ENCODE measurements at places on chromosomes 3 and 15.

DNA sequence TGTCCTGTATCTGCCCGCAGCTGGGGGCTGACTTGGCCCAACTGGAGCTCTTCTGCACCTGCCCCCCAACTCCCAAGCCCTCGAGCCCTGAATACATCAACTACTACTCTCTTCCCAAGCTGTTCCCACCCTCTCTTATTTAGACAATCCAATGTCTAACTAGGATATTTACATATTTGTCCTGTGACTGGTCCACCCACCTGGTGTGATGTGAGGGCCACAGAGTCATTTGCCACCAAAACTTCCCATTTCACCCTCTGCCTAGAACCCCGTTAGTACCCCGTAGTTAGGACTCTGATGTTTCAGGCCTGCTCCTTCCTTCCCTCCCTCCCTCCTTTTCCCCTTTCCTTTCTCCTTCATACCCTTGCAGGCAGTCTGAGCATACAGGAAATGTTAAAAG lies 6.4 kb downstream of the CPLX3 start:
- no peak for DNase-seq

GRCh38 chr3:69558912-69559311 lies 173.0 kb upstream of the FRMD4B start:
- no peak for DNase-seq

DNA sequence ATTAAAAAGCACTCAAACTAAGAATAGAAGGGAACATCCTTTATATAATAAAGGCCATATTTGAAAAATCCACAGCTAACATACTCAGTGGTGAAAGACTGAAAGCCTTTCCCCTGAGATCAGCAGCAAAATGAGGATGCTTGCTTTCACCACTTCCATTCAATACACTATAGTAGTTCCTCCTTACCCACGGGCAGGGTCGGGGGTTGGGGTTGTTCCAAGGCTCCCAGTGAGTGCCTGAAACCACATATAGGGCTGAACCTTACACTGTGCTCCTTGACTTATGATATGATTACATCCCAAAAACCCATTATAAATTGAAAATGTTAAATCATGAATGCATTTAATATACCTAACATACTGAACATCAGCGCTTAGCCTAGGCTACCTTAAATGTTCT lies 37.7 kb downstream of the ALDH1L1 start:
- DNase-seq = no peak

DNA sequence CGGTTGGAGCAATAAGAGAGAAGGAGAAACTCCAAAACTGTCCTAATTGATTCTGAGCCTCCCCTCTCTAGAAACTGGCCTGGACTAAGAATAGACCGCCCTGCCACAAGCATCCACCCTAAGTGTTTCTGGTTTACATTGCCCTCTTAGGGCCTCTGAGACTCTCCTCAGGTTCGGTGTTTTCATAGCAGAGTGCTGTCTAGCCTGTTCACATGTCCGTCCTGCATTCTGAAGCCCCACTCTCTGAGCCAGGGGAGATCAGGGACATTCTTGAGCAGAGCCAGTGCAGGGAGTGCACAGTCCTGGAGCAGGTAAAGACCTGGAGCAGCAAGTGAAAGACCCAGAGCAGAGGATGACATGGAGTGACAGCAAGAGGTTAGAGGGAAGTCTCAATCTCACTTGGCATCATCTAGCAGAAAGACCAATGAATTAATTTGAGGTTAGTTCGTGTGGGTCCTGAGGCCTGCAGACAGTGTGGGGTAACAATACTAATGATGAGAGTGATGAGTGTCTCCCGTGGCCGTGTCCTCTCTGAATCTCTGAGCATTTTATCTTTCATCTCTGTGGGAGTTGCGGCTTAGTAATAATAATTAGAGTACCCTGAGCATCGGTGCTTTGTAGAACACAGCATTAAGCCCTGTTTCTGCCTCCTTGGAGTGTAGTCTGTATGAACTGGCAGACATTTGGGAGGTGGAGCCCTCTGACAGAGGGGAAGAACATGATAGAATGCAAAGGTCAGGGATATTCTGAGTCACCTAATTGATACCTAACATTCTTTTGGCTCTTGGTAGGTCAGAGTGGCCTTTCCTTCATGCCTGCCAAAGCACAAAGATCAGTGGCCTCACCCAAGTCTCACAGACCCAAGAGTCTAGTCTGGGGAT lies 24.6 kb downstream of the MAPKBP1 start:
- DNase-seq = no peak

GRCh38 chr15:35713733-35714132 lies 167.8 kb upstream of the DPH6 start:
- no peak for DNase-seq

DNA sequence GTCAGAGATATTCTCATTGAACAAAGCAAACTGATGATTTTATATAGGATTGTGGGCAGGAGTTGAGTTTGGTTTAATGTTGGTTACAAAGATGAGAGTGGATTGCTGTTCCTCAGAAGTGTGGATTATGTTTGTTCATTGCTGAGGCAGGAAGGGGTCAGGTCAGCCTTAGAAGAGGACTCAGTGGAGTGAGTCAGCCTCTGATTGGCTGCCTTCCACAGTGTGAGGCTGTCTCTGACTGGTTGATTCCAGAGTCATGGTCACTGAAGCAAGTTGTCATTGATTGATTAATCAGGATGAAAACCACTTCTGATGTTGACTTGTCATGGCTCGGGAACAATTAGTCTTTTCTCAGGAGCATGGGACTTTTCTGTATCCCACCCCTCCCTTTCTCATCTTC lies 36.2 kb downstream of the KBTBD12 start:
- no peak for DNase-seq

- DNase-seq = no peak
Observed at GRCh38 chr15:100101426-100102089, 240.2 kb downstream of the ADAMTS17 start.

- no peak for DNase-seq
Observed at GRCh38 chr3:58342676-58343075, 10.0 kb downstream of the PXK start.

GRCh38 chr3:196181127-196181546 lies 30.1 kb downstream of the ZDHHC19 start:
- no peak for DNase-seq

GRCh38 chr3:34783876-34784275 lies 855.4 kb upstream of the ARPP21 start:
- DNase-seq = no peak

DNA sequence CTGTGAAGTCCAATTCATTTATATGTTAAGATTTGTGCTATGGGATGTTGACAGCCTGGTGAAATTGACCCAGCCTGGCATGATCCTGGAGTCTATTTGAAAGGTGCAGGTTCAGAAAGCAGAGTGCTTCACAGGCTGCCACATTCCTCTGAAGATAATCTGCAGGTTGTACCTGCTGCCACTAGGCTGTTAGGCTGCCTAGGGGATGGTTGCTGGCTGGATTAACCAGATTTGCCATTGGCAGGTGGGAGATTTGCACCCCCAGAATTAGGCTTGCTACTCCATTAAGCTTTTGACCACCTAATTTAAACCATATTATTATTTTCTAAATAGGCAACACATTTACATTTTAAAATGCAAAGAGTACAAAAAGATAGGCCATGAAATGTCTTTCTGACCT lies 85.8 kb upstream of the RASGRP1 start:
- DNase-seq = no peak

DNA sequence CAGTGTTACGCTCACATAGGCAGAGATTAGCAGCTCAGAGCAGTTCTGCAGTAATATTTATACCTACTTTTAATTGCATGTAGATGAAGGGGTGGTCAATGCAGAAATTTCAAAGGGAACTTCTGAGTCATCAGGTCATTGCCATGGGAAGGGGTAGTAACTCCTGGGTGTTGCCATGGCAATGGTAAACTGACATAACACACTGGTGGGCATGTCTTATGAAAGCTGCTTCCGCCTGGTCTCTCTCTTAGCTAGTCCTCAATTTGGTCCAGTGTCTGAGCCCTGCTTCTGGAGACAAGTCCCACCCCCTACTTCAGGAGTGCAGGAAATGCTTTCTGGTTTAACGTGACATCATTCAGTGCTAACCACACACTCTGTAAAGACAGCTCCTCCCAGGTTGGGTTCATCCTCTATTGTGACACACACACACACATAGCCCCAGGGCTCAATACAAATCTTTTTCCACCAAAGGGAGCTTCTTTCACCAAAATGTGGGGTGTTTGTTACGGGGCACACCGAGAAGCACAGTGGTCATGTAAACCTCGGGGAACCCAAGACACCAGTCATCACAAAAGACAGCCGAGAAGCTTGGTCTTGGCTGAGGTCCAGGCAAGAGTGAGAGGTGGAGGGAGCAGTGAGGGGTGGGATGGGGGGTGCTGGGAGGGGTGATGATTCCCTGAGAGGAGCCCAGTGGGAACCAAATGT lies 74.5 kb downstream of the TLE3 start:
- DNase-seq = no peak

- DNase-seq = no peak
Observed at GRCh38 chr3:53490459-53490968, 3.9 kb upstream of the CACNA1D start.

GRCh38 chr15:51600114-51600513 lies 22.5 kb downstream of the DMXL2 start:
- no peak for DNase-seq

DNA sequence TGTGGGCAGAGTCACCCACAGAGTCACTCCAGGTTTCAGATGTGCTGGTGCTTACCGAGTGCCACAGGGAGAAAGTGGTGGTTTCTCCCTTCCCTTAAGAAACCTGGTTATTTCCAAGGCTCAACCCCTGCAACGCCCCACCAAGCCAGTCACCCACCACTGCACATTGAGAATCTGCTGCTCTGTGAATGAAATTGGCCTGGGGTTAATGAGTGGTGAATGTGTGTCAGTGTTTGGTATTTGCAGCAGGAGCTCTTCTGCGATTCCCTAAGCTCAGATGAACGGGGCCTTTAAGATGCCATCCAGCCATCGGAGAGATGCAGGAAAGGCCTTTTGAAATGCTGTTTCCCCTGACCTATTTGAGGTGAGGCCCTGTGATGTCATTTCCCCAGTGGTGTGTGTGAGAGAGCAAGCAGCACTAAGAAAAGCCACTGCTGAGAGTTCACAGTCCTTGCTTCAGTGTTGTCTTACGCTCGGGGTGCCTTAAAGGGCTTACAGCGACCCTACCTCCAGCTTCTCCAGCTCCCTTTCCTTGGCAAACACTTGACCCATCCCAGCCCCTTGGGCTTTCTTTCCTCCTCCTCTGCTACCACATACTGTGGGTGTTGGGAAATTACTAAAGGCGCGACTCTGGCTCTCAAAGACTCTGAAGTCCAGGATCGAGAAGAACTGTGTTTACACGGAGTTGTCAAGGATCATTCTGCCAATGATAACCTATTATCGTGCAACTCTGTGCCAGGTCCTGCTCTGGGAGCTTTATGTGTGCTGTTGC lies 68.9 kb downstream of the SMAD3 start:
- no peak for DNase-seq

GRCh38 chr15:47917881-47918280 lies 200.6 kb downstream of the SEMA6D start:
- no peak for DNase-seq

DNA sequence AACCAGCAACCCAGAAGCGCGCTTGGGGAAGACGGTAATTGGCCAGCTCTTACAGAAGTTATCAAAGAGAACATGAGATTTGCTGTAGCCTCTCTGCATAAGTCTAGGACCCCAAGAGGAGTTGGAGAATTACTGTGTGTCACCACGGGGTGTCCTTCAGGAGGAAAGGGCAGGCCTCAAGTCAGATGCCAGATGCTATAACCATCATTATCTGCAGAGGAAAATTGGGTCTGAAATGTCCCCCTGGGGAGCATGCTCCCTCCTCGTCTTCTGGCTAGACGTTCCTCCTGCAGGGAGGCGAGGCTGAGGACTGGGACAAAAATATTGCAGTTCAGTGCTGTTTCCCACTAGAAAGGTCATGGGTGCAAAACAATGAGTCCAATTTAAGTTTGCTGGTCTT lies 380.5 kb upstream of the CFAP20DC start:
- DNase-seq = no peak

GRCh38 chr3:71304684-71305083 lies 278.8 kb downstream of the FOXP1 start:
- no peak for DNase-seq

GRCh38 chr3:136207489-136208115 lies 11.5 kb upstream of the MSL2 start:
- DNase-seq = no peak

- no peak for DNase-seq
Observed at GRCh38 chr3:132033471-132033870, 1.3 kb downstream of the CPNE4 start.

DNA sequence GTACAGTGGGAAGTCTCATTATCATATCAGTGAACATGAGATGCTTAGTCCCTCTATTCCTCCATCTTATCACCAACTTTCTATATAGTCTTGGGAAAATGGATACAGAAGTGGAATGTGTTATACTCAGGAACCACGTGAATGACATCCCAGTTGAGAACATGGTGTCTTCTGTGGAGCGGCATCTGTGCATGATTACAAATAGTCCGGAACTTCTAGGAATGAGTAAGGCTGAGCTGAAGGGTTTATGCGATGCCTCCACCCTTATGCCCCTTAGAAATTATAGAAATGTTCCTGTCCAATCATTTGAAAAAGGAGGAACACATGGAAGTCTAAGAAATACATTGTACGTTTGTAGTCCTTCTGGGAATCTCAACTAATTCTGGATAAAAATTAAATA lies 64.8 kb upstream of the TMEM108 start:
- no peak for DNase-seq

DNA sequence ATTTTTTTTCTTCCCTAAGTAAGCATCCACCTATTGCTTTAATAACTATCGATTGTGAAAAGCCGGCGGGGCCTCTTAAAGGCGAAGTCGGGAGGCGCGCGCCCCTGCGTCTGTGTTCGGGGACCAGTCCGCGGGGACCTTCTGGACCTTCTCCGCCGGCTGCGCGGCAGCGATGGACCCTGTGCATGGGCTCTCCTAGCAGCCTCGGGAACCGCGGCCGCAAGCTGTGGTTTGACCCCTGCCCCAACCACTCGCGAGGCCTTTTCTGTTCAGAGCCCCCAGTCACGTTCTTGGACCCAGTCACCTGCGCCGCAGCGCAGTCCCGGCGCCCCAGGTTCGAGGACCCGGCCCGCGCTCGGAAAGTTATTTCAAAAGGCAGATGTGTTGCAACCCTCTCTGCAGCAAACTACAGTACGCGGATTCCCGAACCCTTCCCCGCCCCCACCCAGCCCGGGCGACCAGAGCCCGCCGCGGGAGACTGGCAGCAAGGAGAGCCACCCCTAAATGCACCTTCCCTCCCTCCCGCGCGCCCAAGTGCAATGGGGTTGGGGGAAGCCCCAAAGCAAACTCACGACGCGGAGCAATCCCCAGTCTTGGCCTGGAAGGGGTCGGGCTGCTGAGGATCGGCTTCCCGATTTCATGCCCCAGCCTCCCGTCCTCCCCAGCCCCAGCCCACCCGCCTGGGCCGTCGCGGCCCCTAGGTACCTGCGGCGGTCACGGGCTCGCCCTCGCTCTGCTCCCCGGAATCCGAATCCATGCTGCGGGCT lies 684 bp downstream of the TNFAIP8L3 start:
- peak; percentile 76 for DNase-seq

DNA sequence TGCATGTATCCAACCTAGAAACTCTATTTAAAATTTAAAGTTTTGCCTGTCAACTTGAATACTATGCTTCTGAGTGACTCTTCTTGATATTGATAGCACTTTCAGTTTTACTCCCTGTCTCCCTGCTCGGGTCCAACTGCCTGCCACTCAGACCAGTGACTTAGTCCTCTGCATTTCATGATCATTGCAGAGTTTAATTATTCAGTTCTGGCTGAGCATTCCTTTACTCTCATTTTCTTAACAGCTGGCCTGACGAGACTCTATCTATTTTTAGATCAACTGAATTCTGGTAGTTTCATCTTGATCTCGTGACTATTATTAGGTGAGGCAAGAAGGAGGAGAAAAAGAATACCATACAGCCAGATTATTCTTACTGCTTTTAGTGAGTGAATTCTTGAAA lies 617.4 kb downstream of the SI start:
- DNase-seq = no peak

GRCh38 chr15:65630760-65631159 lies 9.0 kb downstream of the SLC24A1 start:
- no peak for DNase-seq

- DNase-seq = no peak
Observed at GRCh38 chr15:39199076-39199475, 381.8 kb upstream of the THBS1 start.
